Fibroblast of gingiva (primary cell): ENCODE measurements at places on chromosomes 1 and 21.
A peak's percentile ranks its signal among the peaks of the same experiment; 100 is the strongest.

DNA sequence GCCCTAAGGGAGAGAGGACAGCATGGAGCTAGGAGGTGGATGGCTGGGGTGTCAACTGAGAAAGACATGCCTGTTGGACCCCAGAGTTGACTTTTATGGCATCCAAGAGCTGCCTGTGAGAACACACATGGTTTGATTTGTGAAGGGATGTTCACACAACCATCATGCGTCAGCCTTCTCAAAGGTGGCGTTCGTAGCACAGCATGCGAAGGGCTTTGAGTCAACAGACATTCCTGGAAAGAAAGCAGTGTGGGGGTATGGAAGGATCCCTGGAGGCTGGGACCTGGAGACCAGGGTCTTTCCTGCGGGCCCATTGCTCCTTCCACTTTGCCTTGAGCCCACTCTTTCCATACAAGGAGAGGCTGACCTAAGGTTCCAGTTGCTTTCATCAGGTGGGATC lies 6.4 kb upstream of the WNT3A start:
- DNase-seq, result no peak

GRCh38 chr1:4726620-4727341 lies 72.4 kb downstream of the AJAP1 start:
- no peak for DNase-seq

GRCh38 chr1:242522304-242522945 lies 2.1 kb downstream of the PLD5 start:
- DNase-seq, result no peak

DNA sequence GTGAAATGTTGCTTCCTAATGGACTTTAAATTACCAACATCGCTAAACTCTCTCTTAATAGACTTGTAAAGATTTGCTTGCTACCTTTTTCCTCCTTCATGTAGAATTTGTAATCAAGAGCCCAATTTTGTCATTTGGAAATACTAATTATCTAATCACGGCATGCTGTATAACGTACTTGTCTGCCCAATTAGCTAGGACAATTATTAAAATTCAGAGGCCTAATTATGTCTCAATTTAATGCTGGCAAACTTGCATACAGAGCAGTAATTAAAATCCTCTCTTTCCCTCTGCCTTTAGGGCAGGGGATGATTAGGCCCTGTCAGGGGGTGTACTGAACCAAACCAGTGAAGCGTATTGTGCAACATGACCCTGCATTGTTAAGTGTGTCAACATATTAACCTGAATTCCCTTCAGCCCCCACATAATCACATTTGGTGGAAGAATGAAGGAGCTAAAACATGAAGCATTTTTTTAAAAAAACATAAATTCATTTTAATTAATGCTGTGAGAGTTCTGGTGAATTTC lies 137.4 kb upstream of the BARHL2 start:
- no peak for DNase-seq

DNA sequence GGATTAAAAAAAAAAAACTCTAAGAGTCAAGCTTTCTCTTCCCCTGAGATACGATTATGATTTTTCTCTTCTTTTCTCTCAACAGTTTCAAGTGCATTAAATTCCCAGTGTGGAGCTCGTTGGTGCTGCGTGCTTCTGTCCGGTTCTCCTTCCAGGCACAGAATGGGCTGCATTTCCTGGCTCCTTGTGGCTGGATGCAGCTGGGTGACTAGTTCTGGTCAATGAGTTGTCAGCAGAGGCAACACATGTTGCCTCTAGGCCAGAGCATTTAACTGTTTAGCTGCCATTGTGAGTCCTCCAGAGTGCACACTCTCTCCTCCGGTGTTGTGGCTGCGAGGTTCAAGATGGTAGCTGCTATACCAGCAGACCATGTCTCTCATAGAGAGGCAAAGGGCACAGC lies 312.9 kb downstream of the RRAGC start:
- DNase-seq, result no peak

DNA sequence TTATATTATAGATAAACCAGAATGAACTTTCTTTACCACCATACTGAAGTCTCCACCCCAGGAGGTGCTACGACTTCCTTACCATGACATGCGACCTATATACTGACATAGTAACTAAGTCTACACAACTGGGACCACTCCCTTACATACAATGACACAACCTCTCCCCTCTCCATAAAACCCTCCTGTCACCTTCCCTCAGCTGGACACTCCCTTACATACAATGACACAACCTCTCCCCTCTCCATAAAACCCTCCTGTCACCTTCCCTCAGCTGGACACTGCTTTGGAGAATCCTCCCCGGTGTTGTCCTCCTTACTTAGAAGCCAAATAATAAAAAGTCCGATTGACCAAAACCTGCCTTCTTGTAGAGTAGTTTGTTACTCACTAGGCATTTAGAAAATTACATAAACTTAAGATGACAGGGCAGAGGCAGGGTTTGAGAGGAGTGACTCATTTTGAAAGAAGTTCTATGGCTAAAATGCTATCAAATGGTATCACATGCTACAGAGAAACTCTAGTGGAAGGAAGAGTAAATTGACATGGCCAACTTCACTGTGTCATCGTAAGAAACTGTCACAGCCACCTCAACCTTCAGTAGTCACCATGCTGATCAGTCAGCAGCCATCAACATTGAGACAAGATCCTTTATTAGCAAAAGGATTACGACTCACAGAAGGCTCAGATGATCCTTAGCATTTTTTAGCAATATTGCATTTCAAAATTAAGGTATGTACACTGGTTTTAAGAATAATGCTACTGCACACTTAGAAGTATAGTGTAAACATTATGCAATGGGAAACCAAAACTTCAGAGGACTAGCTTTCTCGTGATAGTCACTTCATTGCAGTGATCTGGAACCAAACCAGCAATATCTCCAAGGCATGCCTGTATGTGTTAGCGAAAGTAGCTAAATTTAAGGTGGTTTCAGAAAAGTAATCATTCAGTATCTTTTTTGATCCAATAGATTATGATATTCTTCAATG lies 56.4 kb downstream of the AHCTF1 start:
- DNase-seq, result peak; percentile 36

GRCh38 chr1:67630438-67631045 lies 54.5 kb upstream of the GADD45A start:
- no peak for DNase-seq

DNA sequence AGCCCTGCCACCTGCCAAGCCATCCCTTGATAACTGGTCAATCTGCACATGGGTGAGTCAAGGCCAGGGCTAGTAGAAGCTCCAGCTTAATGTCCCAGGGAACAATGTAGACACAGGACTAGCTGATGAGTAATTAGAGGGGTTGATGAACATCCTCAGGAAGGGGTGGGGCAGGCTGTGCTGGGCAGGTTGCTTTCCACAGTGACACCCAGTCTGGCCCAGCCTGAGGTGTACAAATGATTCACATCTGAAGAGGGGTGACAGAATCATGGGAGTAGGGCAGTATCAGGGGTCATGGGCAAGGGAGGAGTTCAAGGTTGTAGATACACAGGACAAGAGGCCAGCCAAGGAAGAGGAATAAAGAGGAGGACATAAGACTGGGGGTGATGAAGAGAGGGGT lies 4.3 kb downstream of the LPAR3 start:
- no peak for DNase-seq

- DNase-seq, result peak; percentile 41
Observed at GRCh38 chr1:222821239-222821638, 6.4 kb downstream of the DISP1 start.

GRCh38 chr1:38776466-38777065 lies 83.0 kb downstream of the RRAGC start:
- DNase-seq, result no peak

DNA sequence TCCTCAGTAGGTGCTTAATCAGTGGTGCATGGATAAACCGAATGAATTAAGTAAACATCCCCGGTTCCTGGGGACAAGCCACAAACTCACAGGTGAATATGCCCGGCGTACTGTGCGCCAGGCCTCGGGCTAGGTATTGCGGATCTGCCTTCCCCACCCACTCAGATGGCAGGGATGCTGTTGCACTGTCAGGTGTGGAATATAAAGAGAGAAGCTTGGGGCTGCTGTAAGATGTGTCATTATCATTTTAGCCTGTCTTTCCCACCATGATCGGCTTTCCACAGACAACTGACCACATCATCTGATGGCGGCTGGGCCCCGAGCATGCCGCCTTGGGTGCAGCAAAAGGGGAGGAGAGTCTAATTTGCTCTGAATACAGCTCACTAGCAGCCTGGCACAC lies 45.4 kb upstream of the LRP8 start:
- no peak for DNase-seq

- no peak for DNase-seq
Observed at GRCh38 chr1:205962821-205963221, 19.6 kb upstream of the SLC26A9 start.

GRCh38 chr1:234861761-234862160 lies 251.8 kb upstream of the IRF2BP2 start:
- DNase-seq, result no peak

GRCh38 chr1:183609313-183609712 lies 19.1 kb upstream of the NCF2 start:
- DNase-seq, result peak; percentile 74

GRCh38 chr1:179820226-179820970 lies 57.2 kb downstream of the TOR1AIP2 start:
- DNase-seq, result no peak

DNA sequence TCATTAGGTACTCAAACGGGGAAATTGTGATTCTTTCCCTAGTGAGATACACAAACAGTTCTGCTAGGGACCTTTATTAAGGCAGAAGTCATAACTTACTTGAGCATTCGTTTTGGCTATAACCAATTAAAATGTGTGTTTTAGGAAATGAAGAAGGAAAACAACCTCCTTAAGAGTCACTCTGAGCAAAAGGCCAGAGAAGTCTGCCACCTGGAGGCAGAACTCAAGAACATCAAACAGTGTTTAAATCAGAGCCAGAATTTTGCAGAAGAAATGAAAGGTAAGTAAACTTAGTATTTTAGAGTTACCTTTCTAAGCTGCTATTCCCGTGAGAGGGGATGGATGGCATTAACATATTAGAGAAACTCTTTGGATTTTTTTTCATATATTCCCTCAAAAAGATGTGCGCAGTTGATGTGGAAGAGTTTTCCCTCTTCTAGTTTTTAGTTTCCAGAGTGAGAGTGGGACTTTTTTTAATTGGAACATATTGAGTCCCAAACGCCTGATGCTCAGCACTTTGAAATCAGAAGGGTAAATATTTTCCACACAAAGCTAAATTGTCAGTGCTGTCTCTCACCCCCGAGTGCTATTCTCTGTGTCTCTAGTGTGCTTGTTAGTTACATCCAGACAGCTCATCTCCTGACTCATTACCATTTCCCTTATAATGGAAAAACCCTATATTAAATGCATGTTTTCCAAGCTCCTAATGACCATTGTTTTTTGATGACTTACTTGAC lies 34.9 kb downstream of the CENPF start:
- DNase-seq, result peak; percentile 55

DNA sequence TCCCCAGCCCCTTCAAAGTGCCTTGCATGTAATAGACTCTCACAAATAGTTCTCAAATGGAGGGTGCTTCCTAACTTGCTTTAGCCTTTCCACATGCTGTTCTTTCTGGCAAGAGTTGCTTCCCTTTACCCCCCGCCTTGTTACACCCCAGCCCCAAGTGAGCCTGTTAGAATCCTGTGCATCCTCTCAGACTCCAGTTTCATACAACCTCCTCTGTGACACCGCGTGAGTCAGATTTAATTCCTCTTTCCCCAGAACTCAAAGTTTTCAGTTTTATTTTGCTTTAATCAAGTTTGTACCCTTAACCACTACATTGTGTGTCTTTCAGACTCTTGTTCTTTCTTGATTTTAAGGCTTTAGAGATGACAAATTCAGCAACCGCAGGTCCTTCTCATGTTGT lies 234.5 kb upstream of the HOOK1 start:
- no peak for DNase-seq

DNA sequence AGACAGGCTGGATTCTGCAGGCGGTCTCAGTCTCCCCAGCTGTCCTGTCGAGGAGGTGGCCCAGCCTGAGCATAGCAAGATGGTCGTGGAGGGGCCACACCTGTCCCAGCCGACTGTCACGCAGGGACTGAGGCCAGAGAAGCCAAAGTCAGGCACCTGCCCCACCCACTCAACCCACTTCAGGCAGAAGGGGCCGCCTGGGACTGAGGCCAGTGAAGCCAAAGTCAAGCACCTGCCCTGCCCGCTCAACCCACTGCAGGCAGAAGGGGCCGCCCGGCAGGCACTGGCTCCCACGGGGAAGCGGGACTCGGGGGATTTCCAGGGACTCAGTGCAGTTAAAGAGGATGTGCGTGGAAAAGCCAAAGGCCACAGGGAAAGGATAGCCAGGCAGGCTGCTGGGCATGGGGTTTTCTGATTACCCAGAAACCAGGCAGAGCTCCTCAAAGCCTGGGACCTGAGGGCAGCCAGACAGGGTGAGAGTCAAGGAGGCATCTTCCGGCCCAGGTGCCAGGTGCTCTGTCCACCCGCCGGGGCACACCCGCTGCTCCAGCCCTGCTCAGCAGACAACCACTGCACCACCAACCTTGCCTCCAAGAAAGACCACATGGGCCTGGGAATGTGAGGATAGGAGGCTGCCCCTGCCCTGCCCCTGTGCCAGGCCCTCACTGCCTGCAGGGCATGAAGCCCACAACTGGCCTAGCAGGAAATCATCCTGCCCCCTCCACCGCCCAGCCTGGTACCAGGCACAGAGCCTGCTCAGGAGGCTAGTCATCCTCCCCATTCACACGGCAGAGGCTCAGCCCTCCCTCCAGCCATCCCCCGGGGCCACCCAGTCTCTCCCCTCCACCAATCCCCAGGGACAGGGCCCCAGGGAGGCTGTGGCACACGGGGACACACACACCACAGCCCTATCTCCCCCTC lies 41.0 kb downstream of the MEGF6 start:
- DNase-seq, result no peak

DNA sequence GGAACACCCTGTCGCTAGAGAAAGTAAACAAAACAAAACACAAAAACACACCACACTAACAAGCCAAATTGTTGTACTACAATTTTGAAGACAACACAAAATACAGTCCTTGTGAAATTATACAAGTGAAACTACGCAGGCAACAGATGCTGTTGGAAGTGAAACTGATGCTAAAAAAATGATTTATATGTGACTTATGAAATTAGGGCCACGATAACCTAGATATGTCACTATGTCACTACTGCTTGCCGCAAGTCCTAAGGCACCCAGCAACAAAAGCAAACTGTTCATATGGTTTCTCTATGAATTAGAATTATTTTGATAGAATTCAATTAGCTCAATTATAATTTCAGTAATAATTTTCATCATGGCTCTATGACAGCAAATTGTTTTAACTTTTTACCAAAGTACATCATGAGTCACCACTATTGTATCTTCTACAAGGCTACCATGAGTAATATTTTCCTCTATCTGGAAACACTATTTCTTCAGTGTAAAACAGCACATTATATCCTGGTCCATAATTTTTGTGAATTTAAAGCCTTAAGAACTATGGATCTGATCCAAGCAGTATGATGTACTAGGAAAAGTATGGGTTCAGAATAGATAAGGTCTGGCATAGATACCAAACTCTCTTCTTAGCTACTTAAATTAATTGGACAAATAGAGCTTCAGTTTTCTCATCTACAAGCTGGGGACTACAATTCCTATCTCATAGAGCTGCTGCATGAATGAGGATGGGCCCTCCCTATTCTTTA lies 216.3 kb downstream of the COL11A1 start:
- peak; percentile 71 for DNase-seq
